ENCODE measurements at places on chromosomes 7 and 10.

- DNase-seq: no peak
These were observed 279.4 kb upstream of the HABP2 start for GRCh38 chr10:113273181-113274163.

- DNase-seq: no peak
These were observed 116.4 kb upstream of the PPIF start for GRCh38 chr10:79230850-79231249.

DNA sequence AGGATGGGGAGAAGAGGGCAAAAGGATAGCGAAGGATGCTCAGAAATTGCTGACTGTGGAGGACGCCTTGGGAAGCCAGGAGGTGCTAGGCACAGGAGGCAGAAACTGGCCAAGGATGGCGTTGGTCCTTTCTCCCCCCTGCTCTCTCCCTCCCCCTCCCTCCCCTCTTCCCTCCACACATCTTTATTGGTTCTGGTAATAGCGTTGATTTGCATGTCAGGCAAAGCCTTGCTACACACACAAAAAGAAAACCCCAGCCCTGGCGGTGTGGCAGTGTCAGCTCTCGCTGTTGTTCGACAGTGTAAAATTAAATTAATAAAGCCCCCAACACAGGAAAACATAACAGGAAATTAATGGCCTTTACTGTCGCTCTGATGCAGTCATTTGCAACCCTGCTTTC lies 47.2 kb downstream of the PAX2 start:
- no peak for DNase-seq

- no peak for DNase-seq
These were observed 10.8 kb downstream of the TOMM7 start for GRCh38 chr7:22811746-22812280.

GRCh38 chr10:76766682-76767081 lies 870.9 kb downstream of the KCNMA1 start:
- DNase-seq: no peak

GRCh38 chr7:50305583-50306493 lies 1.3 kb downstream of the IKZF1 start:
- no peak for DNase-seq

- no peak for DNase-seq
These were observed 34.3 kb upstream of the DNAJB12 start for GRCh38 chr10:72389014-72389413.

DNA sequence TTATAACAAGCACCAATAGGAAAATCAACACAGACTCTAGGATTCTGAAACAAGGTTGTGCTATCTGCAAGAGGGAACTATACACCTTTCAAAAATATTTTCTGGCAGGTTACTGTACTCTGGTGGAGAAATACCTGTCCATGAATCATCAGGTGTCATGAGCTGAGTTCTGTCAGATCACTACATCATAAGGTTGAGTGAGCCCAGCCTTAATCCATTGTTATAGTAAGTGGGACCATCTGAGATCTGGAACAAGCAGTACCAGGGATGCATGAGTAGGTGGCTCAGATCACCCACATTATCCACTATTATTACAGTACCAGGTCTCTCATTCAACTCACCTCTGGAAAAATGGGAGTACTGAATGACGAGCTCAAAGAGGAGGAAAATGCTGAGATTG lies 212.4 kb downstream of the DGKI start:
- DNase-seq: no peak

DNA sequence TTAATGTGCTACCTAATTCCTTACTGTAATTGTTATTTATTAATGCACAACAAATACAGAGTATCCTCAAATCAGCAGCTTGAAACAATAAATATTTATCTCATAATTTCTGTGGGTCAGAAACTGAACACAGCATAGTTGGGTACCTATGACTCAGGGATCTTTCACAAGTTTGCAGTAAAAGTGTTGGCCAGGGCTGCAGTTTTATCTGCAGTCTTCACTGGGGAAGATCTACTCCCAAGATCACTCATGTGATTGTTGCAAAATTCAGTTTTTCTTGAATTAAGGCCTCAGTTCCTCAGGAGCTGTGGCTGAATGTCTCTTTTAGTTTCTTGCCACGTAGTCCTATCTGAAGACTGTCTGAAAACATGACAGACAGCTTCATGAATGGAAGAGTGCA lies 237.8 kb downstream of the ZWINT start:
- DNase-seq: no peak

- DNase-seq: no peak
These were observed 52.8 kb downstream of the ASB13 start for GRCh38 chr10:5613481-5614154.

- DNase-seq: peak; percentile 27
These were observed 224.3 kb upstream of the IGFBP3 start for GRCh38 chr7:46145412-46145811.

DNA sequence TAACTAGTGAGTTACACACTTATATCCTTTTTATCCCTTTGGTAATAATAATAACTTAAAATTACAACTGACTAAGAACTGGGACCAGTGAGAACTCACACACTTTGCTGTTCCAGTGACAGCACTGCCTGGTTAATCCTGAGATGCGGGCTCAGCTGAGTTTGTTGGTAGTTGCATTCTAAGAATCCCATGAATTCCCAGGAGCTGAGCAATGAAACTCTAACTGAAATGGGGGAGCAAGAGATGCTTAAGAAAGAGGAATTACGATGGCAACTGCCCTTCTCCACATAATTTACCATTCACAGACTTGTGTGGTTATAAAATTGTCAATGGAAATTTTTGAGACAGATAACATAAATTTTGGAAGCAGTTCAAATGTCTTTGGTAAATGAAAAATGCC lies 659.4 kb downstream of the MAGI2 start:
- no peak for DNase-seq

GRCh38 chr10:16993186-16993585 lies 136.4 kb downstream of the CUBN start:
- DNase-seq: no peak

- DNase-seq: no peak
These were observed 147.9 kb upstream of the FZD8 start for GRCh38 chr10:35789996-35790395.

- no peak for DNase-seq
These were observed 99.5 kb downstream of the SFMBT2 start for GRCh38 chr10:7311218-7311849.

DNA sequence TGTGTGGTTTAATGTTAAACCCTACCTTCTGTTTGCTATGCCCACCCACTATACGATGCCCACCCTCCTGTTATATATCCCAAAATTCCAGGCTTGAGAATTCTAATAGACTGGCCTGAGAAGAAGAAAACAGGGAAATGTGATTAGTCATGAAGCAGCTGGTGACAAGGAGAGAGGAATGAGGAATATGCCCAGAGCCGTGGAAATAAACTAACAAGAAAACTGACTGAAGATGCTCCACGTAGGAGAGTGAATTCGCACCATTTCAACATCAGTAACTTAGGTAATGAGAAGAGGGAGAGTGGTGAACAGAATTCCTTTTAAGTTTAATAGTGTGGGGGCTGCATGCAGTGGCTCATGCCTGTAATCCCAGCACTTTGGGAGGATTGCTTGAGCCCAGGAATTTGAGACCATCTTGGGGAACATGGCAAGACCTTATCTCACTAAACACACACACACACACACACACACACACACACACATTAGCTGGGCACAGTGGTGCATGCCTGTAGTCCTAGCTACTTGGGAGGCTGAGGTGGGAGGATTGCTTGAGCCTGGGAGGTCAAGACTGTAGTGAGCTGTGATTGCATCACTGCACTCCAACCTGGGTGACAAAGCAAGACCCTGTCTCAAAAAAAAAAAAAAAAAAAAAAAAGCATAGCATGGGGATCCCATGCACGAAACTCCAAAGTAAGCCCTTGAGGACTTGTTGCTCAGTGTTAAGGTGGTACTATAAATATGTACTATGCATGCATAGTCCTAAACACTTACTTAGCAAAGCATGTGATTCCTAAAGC lies 16.1 kb upstream of the SYPL1 start:
- DNase-seq: no peak

DNA sequence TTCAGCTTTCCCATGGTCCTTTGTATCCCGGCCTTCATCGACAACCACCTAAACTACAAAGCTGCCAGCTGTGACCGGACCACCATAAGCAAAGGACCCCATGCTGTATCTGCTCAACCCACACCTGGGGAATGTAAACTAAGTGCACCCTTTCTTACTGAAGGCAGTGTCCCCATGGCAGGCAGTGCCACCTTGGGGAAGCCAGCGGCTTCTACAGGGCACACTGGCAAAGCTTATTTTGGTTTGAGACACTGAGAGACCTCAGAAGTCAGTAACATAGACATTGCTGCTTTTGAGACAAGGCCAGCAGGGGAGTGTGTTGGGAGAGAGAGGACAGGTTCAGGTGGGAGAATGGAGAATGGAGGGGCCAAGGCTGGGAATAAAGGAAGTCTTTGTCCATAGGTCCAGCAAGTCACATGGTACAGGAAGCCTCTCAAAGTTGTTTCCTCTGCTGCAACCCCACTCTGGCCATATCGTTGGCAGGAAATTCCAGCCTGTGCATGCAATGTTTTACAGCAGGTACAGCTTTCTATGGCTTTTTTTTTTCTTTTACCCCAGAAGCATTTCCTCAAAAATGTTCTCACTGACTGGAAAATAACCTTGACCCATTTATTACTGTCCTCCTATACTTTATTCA lies 85.9 kb upstream of the NPVF start:
- DNase-seq: no peak

- no peak for DNase-seq
These were observed 42.6 kb upstream of the ZNRF2 start for GRCh38 chr7:30241767-30242166.

DNA sequence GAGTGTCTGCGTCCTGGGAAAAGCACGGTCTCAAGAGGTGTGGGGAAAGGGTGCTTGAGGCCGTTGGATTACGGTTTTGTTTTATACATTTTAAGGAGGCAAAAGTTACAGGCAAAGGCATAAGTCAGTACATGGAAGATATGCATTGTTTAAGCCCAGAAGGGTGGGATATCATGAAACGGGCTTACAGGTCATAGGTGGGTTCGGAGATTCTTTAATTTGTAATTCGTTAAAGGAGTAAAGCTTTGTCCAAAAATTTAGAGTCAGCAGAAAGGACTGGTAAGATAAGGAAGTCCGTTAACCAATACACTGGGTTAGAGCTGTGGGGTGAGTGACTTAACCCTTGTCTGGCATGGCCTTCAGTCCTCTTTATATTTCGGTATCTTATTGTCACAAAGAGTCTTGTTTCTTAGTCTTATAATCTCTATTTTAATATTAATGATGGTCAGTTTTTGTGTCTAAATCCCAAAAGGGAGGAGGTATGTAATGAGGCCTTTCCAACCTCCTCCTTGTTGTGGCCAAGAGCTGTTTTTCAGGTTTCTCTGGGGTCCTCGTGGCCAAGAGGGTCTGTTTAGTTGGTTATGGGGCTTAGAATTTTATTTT lies 12.7 kb downstream of the TSPAN14 start:
- DNase-seq: no peak

- DNase-seq: no peak
These were observed 113.6 kb downstream of the LSMEM1 start for GRCh38 chr7:112594397-112594796.

GRCh38 chr7:90747516-90747915 lies 151.4 kb downstream of the CDK14 start:
- DNase-seq: no peak

- DNase-seq: no peak
These were observed 32.1 kb downstream of the EN2 start for GRCh38 chr7:155489862-155490696.
